Choroid plexus epithelial cell (primary cell): ENCODE measurements at places on chromosomes 2 and 18.

- DNase-seq, result peak; percentile 70
These were observed 27.0 kb downstream of the TFPI start for GRCh38 chr2:187527262-187527661.

DNA sequence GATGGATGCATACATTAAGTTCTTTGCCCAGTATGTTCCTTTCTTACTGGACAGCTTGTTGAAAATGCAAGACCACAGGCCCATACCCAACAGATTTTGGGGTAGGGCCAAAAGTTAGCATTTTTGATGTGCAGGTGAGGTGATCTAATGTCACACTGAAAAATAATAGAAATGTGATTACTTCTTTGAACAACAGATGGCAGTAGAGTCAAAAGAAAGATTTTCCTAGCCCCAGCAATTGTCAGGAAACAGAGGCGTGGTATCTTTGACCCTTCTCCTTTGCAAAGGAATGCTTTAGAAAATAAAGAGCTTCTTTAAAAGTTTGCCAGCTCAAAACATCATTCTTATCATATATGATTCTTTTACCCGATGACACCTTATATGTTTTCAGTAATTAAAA, 343.6 kb upstream of the SYT4 start:
- peak; percentile 46 for DNase-seq

DNA sequence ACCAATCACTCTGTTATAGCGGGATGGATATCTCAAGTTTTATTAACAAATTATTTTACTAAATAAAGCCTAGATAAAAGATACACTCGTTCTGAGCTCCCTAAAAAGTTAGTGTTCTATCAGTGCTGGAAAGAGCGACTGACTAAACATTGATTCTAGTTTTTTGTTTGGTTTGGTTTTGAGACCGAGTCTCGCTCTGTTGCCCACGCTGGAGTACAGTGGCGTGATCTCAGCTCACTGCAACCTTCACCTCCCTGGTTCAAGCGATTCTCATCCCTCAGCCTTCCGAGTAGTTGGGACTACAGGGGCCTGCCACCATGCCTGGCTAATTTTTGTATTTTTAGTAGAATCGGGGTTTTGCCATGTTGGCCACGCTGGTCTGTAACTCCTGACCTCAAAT, 73.8 kb upstream of the CDCA7 start:
- DNase-seq, result no peak

GRCh38 chr18:48153613-48154481, 223.4 kb upstream of the SMAD2 start:
- peak; percentile 86 for DNase-seq

GRCh38 chr2:62302631-62303435, 106.9 kb downstream of the B3GNT2 start:
- no peak for DNase-seq

GRCh38 chr2:38130876-38131275, 54.9 kb upstream of the CYP1B1 start:
- DNase-seq, result no peak

GRCh38 chr18:3448838-3449511, 997 bp upstream of the TGIF1 start:
- DNase-seq, result peak; percentile 94

DNA sequence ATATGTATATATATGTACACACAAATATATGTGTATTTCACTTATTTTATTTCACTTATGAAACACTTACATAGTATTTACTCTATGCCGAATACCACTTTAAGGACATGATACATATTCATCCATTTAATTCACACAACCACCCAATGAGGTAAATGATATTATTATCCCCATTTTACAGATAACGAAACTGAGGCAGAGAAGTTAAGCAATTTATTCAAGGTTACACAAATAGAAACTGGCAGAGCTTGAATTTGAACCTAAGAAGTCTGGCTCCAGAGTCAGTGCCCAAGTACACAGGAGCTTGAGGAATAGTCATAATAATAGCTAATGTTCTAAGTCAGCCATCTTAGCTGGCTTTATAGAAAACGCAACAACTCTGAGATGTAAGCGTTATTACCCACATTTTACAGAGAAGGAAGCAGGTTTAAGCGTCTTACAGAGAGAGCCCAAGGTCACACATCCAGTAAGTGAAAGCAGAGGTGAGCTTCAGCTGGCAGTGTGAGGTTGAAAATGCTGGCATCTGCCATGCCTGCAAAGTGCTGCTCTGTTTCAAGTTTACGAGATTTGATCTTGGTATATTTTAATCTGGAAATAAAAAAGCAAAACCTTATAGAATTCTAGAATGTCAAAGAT, 326.9 kb downstream of the LPIN1 start:
- no peak for DNase-seq
